Lower lobe of right lung (tissue), 2 donors: ENCODE measurements at places on chromosomes 1 and 21. TPM values are rescaled to one million over a fixed set of nuclear protein-coding genes. Genes with fewer than 3 reads are reported as not detected.

GRCh38 chr1:156484480-156485058 is 16.0 kb downstream of the MEF2D start:
- no peak for DNase-seq
- H3K4me1 ChIP-seq: peaks cover 72% of the 10 kb centered on the region
- H3K27me3 ChIP-seq: no peaks in the 10 kb centered on the region
- peaks cover 48% of the 10 kb centered on the region for H3K36me3 ChIP-seq
- H3K27ac ChIP-seq: no peak overlapping the region

- H3K4me3 ChIP-seq: peak overlapping the region; percentile 86
- peaks cover 39% of the 10 kb centered on the region for H3K4me1 ChIP-seq
- DNase-seq: no peak
- H3K27me3 ChIP-seq: no peaks in the 10 kb centered on the region
- peak overlapping the region; percentile 77 for H3K27ac ChIP-seq
Measured at GRCh38 chr1:10471411-10472219, 714 bp downstream of the DFFA start.

- no peaks in the 10 kb centered on the region for H3K27me3 ChIP-seq
- no peaks in the 10 kb centered on the region for H3K36me3 ChIP-seq
- H3K27ac ChIP-seq: no peak overlapping the region
- DNase-seq: no peak
Measured at GRCh38 chr1:84726593-84727499, 36.6 kb upstream of the SSX2IP start.

DNA sequence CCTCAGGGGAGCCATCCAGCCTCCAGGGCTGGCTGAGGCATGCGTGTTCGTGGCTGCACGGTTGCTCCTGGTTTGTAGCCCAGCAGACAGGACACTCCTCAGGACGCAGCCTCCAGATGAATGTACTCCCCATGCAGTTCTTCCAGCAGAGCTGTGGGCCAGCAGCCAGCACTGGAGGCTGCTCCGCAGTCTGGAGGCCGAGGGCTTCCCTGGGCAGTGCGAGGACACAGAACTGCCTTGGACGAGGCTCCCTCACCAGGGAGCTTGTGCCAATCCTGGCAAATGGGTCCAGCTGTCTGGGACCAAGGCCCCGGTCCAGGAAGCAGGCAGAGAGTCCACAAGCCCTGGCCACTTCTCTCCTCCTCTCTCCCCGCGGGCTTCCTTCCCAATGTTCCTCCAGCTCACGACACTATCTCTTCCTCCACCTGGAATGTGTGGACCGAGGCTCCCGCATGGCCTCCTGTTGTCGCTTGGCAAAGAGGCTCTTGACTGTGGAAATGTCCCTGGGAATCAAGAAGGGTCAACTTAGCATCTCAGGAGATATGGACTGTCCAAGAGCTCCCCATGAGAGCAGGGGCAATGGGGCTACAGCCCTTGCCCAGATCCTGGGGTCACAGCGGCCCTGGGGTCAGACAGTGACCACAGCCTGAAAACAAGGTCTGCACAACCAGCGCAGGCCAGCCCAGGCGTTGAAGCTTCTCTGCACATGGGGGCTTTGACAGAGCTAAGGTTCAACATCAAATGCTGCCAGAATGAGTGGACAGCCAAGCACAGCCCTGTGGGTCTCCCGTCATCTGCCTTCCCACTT is 5.3 kb downstream of the EDN2 start:
- no peaks in the 10 kb centered on the region for H3K36me3 ChIP-seq
- peak; percentile 47 for DNase-seq
- H3K4me1 ChIP-seq: peaks cover 68% of the 10 kb centered on the region
- no peaks in the 10 kb centered on the region for H3K27me3 ChIP-seq

- H3K4me3 ChIP-seq: no peak overlapping the region
- no peak overlapping the region for H3K27ac ChIP-seq
- H3K4me1 ChIP-seq: peaks cover 14% of the 10 kb centered on the region
- no peaks in the 10 kb centered on the region for H3K27me3 ChIP-seq
- H3K36me3 ChIP-seq: no peaks in the 10 kb centered on the region
Measured at GRCh38 chr1:171901245-171901644, 59.9 kb downstream of the DNM3 start.

- no peak for DNase-seq
- H3K4me1 ChIP-seq: peaks cover 7% of the 10 kb centered on the region
- no peak overlapping the region for H3K4me3 ChIP-seq
- no peak overlapping the region for H3K27ac ChIP-seq
Measured at GRCh38 chr21:41321211-41321907, 4.8 kb downstream of the FAM3B start.

DNA sequence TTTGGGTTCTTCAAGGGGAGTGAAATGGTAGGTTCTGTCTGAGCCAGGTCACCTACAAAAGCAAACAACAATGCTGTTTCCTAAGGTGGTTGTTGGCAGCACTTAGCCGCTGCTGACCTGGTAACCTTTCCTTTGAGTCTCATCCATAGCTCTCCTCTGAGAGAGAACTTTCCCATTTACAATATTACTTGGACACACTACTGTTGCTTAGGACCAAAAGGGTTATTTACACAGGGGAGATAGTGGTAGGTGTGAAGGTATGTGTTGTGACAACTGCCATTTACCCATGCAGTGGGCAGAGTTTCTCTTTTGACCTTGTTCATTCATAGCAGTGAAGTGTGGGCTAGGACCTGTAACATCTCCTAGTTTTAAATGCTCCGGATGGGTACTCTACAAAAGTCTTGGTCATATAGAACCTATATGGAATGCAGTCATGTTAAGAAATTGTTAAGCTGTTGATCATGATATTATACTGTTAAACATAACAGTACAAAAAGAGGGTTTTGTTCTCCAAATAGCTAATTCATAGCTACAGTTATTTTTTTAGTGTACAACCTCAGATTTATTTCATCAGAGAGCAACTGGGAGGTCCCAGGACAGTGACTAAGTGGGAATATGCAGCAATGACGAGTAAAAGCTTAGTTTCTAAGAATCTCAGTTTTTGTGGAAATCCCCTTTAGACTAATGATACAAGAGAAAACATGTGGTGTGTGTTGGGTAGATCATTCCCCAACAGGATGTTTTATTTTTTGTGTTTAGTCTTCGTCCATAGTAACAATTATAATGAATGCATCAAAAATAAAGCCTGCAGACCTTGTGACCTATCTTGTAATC is 219.7 kb downstream of the NFIA start:
- H3K27ac ChIP-seq: peak overlapping the region; percentile 8
- no peaks in the 10 kb centered on the region for H3K27me3 ChIP-seq
- DNase-seq: no peak

DNA sequence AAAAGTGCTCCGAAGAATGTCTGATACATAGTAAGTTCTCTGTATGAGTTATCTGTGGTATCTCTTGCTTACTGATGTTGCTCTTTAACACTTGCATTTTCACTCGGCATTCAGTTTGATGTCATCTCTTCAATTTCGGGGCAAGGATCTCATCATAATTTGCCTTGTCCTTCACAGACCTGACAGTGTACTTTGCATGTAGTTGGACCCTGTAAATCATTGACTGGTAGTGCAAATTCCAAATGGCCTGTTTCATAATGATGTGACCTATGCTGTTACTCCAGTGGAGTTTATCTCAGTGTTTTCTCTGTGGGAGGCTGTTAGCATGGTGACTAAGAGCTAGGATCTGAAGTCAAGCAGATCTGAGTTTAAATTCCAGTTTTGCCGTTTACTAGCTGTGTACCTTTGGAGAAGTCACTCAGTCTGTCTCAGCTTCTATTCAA is 34.2 kb upstream of the ABCD3 start:
- no peaks in the 10 kb centered on the region for H3K36me3 ChIP-seq
- H3K27ac ChIP-seq: peak overlapping the region; percentile 56
- no peaks in the 10 kb centered on the region for H3K4me1 ChIP-seq
- DNase-seq: no peak
- no peak overlapping the region for H3K4me3 ChIP-seq

- no peaks in the 10 kb centered on the region for H3K36me3 ChIP-seq
- H3K27me3 ChIP-seq: no peaks in the 10 kb centered on the region
- no peaks in the 10 kb centered on the region for H3K4me1 ChIP-seq
- H3K4me3 ChIP-seq: no peak overlapping the region
Measured at GRCh38 chr1:119294722-119295121, 73.9 kb upstream of the HAO2 start.

GRCh38 chr21:39518847-39519210 is 67.1 kb downstream of the SH3BGR start:
- H3K4me1 ChIP-seq: no peaks in the 10 kb centered on the region
- DNase-seq: no peak
- no peaks in the 10 kb centered on the region for H3K36me3 ChIP-seq
- H3K27ac ChIP-seq: no peak overlapping the region
- H3K27me3 ChIP-seq: no peaks in the 10 kb centered on the region

GRCh38 chr21:42858185-42858847 is 21.0 kb downstream of the WDR4 start:
- no peak overlapping the region for H3K27ac ChIP-seq
- no peak overlapping the region for H3K4me3 ChIP-seq
- DNase-seq: no peak
- H3K4me1 ChIP-seq: peaks cover 25% of the 10 kb centered on the region
- H3K36me3 ChIP-seq: peaks cover 94% of the 10 kb centered on the region
- H3K27me3 ChIP-seq: no peaks in the 10 kb centered on the region

DNA sequence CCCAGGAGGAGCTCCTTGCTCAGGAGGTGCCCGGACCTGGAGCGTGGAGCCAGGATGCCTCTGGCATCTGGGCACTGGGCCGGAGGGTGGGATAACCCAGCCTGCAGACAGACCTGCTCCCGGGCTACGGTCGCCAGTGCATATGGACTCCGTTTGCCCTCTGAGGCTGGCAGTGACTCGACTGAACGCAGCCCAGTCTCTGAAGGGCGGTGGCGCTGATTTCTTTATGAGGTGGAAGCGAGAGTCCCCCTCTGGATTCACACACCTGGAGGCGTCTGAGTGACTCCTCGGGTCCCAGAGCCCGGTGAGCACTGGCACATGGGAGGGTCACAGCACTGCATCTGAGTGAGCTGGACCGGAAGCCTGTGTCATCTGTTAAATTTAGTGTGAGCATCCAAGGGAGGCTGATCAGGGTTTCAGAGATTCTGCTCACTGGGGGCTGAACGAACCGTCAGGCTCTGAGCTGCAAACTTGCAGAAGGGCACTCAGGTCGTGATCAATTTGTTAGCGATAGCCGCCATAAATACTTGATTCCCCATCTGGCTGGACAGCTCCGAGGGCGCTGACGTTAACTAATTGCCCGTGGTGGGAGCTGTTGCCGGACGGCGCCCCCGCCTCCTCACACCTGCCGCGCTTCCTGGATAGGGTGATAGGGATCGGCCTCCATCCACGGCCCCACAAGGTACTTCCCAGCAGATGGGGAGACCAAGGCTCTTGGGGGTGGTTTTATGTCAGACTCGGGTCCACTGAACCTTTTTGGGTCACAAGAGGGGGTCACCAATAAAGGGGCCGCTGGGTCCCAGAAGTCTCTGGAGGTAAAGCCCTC is 60.7 kb upstream of the TTC34 start:
- H3K4me3 ChIP-seq: no peak overlapping the region
- DNase-seq: peak; percentile 40
- H3K36me3 ChIP-seq: no peaks in the 10 kb centered on the region
- H3K27me3 ChIP-seq: peaks cover 49% of the 10 kb centered on the region

- H3K4me1 ChIP-seq: no peaks in the 10 kb centered on the region
- H3K4me3 ChIP-seq: no peak overlapping the region
- H3K27ac ChIP-seq: no peak overlapping the region
- no peak for DNase-seq
- peaks cover 4% of the 10 kb centered on the region for H3K27me3 ChIP-seq
- H3K36me3 ChIP-seq: no peaks in the 10 kb centered on the region
Measured at GRCh38 chr1:36872858-36873257, 161.5 kb downstream of the GRIK3 start.

DNA sequence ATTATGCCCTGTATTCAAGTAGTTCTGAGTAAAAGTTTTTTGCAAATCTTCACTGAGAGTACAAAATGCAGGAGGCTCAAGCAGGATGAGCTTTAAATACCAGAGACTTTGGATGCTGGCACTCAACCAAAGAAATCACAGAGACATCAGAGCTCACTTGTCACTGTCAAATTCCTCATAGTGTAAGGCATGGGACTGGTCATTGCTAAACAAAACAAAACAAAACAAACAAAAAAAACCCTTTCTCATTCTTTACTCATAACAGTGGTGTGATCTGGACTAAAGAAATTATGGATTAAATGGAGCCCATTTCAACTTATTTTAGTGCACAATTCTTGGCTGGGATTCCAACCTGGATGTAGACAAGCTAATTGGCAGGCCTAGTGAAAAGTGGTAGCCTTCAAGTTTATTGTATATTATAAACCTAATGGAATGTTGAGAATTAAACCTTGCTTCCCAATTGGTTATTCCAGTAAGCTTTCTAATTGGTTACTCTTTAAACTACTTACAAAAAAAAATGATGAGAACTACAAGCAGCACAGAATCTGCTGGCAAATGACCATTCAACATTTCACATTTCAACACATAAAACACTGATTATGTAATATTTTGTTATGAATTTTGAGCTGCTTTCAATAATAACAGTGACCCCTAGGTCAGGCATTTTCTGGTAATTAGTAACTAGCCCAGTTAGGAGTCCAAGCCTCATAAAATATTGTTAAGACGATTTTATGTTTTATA is 30.6 kb upstream of the NEK7 start:
- no peak overlapping the region for H3K27ac ChIP-seq
- peaks cover 7% of the 10 kb centered on the region for H3K4me1 ChIP-seq
- H3K36me3 ChIP-seq: no peaks in the 10 kb centered on the region
- no peak for DNase-seq

DNA sequence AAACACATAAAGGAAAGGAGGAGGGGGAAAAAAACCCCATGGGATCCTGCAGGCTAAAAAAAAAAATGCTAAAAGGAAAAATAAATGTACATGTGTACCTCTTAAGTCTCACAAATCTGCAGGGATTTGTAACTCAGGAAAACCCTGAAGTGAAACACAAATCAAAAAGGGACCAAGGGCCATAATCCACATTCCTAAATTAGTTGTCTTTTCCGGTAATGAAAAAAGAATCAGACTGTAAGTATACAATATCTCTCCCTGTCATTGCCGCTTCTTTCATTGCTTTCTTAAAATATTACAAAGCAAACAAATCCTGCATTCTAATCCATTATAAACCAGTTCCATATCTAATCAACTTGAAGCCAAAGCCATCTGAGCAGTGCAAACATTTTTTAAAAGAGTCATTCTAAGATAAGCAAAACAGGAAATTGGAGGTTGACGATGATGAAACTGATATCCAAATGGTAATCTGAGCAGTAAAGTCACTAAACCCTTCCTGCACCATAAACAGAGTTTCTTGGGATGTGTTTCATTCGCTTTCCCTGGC is 58.7 kb upstream of the SIM2 start:
- H3K4me1 ChIP-seq: no peaks in the 10 kb centered on the region
- DNase-seq: no peak
- peaks cover 6% of the 10 kb centered on the region for H3K27me3 ChIP-seq
- no peaks in the 10 kb centered on the region for H3K36me3 ChIP-seq
- no peak overlapping the region for H3K4me3 ChIP-seq
- no peak overlapping the region for H3K27ac ChIP-seq

DNA sequence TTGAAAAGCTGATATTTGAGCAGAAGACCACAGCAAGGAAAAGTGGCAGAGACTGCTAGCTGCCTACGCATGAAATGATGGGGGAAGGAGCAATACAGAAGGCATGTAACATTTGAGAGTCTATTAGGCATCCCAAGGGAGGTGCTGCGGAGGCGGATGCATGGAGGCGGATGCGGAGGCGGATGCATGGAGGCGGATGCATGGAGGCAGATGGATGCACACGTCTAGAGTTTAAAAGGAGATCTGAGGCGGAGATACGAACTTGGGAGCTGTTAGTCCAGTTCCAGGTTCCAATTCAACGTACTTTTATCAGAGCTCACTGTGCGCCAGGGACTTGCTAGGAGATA is 744 bp upstream of the DDX20 start:
- H3K27me3 ChIP-seq: no peaks in the 10 kb centered on the region
- H3K27ac ChIP-seq: peak overlapping the region; percentile 91
- H3K36me3 ChIP-seq: peaks cover 19% of the 10 kb centered on the region

Gene OR2L8
- total RNA-seq: not detected

Gene PRAMEF6
- not detected for total RNA-seq

Gene ATAD3C
- total RNA-seq: 7.8 TPM

Gene TMEM69
- total RNA-seq: 16.8 TPM

Gene TMEM82
- not detected for total RNA-seq
